ENCODE measurements at places on chromosomes 11 and 22.

DNA sequence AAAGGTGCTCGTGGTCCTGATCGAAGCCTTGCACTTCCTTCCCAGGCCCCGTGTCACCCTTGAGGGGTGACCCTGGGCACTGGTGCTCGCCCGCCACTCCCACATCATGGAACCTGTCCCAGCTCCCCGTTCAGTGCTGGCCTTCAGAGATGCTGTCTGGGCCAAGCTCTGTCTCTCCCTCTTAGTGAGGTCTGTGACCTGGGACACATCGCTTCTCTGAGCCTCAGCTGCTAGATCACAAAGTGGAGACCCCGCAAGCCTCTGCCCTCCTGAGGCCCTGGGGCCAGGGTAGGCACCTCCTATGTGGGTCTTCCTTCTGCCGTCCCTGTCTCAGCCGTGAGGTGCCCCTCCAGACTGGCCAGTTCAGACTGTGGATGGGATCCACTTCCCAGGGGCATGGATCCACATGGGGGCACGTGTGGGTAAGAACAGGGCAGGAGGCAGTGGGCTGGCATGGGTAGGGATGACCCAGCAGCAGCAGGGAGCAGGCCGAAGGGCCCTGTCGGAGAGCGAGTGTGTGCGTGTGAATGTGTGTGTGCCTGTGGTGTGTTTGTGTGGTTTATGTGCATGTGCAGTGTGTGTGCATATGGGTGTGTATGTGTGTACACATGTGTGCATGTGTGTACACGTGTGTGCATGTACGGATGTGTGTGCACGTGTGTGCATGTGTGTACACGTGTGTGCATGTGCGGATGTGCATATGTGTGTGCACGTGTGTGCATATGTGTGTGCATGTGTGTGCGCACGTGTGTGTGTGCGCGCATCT lies 1073.7 kb downstream of the BRD1 start:
- DNase-seq = no peak

DNA sequence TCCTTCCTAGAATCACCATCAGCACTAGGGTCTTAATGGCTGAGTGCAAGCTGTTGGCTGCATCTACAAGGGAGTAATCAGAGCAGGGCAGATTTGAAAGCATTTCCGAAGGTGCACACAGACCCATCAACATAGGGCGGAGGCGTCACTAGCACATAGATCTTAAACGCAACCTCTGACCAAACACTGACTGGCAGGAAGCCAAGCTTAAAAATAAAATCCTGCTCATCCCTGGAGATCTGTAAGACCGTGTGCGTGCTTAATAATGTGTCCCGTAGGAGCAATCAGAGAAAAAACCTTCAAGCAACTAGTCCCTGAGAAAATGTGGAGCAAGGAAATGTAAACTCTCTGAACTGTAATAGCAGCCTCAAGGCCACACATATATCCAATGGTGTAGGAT lies 470.5 kb downstream of the ETS1 start:
- no peak for DNase-seq

GRCh38 chr11:74675761-74676160 lies 55.5 kb downstream of the CHRDL2 start:
- no peak for DNase-seq

GRCh38 chr22:36885474-36885873 lies 24.7 kb downstream of the NCF4 start:
- DNase-seq = no peak

- peak; percentile 98 for DNase-seq
These were observed at the start of gene EMSY for GRCh38 chr11:76444384-76445120. Gene EMSY (plus strand): TSS chr11:76445018. CDS start chr11:76446939, 1,921 bp downstream.

GRCh38 chr11:96878299-96879051 lies 488.7 kb downstream of the JRKL start:
- no peak for DNase-seq

GRCh38 chr11:117225553-117226170 lies 6.2 kb downstream of the PCSK7 start:
- DNase-seq = no peak

DNA sequence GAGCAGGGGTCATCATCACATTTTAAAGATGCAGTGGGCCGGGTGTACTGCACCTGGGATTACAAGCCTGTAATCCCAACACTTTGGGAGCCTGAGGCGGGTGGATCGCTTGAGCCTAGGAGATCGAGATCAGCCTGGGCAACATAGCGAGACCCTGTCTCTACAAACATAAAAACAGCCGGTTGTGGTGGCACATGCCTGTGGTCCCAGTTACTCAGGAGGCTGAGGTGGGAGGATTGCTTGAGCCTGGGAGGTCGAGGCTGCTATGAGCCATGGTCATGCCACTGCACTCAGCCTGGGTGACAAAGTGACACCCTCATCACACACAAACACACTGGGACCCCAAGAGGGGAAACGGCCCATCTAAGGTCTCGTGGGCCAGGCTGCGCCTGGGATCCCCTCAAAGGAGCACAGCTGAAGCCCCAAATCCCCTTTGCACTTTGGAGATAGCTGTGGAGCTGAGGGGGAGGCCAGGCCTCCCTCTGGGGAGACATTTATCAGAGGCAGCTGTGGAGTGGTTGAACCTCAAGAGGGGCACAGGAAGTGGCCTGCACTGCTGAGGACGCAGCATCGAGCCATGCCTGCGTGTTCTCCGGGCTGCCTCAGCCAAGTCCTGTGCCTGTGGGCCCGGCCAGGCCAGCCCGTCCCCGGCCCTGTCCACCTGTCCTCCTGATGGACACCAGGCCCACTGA lies 27.5 kb downstream of the OSBPL5 start:
- DNase-seq = no peak

- DNase-seq = no peak
These were observed 568.5 kb downstream of the KCNA4 start for GRCh38 chr11:29448246-29448877.

- no peak for DNase-seq
These were observed 138.5 kb upstream of the CTSC start for GRCh38 chr11:88475991-88476418.

DNA sequence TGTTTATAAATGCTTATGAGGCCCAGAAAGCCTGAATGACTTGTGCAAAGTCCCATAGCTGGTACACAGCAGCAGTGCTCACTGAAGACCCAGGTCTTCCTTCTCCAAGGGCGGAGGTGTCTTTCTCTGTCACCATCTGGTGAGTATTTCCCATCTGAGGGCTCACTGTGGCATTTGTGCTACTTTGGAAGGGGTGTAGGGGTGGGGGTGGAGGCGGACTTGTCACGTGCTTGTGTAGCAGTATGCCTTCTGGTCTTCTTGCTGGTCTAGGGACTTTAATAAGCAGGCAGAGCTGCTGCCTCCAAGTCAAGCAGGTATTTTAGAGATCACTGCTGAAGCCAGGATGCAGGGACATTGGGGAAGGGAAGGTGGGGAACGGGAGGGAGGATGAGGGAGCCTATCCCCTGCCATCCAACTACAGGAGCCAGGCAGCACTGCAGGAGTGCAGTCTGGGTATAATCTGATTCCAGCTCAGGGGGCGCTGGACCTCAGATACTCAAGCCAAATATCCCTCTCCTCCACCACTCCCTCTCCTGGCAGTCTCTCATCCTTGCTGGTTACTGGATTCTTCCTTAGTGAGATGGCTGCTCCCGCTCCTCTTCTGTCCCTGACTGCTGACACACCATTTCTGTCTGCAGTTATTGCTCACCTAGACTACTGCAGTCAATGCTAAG lies 3.4 kb downstream of the ABCC8 start:
- DNase-seq = no peak

DNA sequence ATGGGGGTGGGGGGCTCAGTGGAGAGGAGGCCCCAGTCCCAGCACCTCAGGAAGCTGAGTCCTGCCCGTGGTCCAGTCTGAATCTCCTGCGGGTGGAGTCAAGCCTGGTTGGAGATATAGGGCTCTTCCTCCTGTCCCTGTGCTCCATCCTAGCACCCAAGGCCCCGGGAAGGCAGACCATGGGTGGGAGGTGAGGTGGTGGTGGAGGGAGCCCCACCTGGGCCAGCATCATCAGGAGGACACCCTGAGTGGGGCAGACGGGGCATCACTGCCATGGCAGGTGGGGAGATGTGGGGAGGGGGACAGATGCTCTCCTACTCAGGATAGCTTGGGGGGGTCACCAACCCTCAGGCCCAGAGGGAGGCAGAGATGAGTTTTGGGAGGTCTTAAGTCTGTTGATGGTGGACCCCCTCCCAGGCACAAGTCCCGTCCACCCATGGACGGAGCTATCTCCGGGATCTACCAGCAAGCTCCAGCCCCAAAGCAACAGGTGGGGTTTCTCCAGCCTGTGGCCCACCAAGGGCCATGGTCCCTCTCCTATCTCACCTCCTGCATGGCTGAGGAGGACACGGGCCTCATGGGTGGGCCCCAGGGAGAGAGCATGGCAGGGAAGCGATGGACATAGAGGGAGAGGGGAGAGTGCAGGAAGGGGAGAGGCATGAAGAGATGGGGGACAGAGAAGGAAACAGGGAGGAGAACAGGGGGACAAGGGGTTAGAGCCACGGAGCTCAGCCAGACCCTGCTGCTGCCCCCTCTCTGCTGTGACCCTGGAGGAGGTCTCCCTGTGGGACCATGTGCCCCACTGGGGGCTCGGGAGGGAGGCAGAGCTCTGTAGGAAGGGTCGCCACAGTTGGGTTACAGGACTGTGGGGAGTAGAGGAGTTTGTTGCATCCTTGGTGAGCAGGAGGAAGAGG lies 1.3 kb downstream of the MRGPRE start:
- DNase-seq = no peak

GRCh38 chr11:32309530-32310213 lies 125.7 kb downstream of the WT1 start:
- no peak for DNase-seq

DNA sequence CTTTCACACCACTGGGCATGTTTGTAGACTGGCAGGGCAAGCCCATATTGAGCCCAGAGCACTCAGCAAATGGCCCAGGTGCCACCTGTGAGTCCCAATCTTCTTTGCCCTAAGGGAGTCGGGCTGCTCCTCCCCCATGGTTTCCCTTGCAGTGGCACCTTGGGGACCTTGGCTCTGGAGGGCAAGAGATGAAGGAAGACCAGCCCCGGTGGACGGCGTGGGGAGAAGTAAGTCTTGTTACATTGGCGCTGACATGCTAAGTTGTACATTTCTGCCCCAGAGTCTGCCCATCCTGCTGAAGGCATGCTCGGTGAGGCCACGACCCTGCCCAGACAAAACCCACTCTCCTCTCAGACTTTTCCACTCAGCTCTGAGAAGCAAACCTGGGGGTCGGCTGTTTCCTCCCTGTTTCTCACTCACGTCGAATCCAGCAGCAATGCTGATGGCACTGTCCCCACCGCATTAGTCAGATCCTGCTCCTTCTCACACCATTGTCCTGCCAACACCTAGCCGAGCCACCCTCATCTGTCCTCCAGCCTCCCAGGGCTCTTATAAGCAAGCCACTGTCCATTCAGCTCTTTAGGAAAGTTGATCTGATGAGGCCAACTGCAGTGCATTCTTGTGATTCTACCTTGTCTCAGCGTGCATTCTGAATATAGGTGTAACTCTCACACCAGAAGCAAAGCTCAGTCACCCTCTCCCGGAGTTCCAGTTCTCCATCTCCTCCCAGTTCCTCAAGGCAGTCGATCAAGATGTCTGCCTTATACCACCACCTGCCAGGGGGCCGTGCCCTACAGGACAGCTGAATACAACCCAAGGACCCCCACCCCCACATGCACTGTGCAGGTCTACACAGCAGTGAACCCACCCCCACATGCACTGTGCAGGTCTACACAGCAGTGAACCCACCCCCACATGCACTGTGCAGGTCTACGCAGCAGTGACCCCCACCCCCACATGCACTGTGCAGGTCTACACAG lies 827.1 kb downstream of the TBC1D22A start:
- DNase-seq = no peak

DNA sequence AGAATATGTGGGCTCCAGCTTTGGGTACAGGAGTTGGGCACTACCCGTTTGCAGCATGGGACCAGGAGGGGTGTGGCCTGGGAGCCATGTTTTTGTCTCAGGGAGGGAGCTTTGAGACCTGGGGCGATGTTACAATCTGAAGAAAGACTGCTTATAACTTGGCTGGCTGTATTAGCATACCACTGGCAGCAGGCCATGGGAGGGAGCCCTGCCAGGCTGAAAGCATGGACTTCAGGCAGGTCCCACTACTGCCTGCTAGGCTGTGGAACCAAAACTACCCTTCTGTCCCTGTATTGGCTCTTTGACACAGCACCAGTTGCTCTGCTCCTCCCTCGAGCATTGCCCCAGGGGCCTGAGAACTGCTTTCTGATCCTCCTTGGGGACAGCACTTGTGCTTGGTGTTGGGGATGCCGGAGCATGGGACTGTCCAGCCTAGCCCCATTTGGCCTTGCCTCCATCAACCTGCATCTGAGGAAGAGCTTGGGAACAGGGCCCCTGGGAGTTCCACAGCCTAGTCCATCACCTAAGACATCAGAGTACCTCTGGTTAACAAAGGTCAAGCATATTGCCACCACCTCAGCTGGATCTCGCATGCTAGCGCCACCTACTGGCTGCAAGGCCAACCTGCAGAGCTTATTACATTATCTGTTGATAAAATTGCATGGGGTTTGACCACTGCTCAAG lies 217.4 kb downstream of the SBF2 start:
- DNase-seq = no peak

DNA sequence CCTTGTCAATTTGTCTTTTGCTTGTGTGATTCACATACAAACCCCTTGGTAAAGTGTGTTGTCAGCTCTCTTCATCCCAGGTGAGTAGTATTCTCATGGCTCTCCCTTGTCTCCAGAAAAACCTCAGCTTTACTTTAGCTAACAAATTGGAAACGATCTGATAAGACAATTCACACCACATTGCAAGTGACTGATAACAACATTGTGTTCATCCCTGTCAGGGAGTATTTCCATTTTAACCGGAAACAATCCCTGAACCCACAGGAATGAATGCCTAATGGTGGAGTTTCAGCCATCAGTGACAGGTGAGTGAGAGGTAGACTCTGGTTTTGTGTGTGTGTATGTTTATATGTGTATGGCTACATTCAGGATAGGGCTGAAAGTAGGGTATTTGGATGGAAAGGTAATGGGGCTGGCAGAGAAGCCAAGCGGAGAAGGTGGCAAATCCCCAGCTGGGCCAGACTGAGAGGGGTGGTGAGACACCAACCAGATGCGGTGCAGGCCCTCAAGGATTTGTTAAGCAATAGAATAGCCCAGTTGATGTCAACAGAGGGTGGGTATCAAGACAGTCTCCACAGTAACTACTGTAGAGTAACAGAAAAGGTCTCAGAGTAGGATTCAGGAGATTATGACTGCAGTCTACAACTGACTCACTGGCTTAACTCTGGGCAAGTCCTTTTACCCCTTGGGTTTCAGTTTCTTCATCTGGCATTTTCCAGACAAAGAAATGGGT lies 7.6 kb downstream of the LRRC51 start:
- DNase-seq = no peak

GRCh38 chr11:35118906-35119305 lies 20.1 kb upstream of the CD44 start:
- no peak for DNase-seq

DNA sequence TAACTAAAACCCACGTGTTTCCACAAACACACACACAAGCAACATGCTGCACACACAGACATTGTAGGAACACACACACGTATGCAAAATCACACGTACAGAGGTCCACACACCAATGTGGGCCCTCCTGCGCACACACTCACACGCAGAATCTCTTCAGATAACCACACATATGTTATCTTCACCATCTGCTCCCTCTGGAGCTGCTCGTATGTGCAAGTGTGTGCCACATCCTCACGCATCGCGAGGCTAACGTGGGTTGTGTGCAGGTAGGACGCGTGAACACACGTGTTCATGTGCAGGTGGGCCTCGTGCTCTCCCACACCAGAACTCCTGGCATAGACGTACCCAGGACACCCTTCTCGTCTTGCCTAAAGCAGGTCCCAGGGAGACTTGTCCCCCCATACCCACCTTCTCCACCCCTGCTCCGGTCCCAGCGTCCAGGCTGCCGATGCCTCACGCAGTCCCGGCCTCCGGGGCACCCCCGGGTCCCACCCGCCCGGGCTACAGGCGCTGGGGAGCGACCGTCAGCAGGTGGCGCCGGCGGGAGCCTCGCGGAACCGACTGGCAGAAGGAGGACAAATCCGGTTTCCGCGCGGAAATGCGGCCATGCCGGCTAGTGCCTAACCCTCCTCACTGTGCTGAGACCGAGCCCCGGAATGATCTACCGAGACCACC lies 10.3 kb upstream of the IGSF9B start:
- no peak for DNase-seq

All from NCI-H510A treated with DMSO at 0.1 percent for 48 hours (cell line).